Bone marrow (tissue), 2 donors: ENCODE measurements at places on chromosomes 3 and 15.

DNA sequence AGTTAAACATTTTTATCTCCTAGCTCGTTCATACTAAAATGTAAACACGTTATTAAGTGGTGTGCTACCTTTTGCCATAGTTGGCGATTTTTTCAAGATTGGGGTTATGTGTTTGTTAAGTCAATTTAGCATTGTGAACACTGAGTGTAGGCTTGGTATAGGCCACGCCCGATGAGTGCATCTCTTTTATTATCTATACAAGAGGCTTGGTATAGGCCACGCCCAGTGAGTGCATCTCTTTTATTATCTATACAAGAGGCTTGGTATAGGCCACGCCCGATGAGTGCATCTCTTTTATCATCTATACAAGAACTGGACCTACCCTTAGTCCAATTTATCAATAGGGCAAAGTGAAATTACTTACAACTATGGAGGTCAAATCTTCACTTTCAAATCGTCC is 70.4 kb downstream of the NIPA2 start:
- no peak for DNase-seq

DNA sequence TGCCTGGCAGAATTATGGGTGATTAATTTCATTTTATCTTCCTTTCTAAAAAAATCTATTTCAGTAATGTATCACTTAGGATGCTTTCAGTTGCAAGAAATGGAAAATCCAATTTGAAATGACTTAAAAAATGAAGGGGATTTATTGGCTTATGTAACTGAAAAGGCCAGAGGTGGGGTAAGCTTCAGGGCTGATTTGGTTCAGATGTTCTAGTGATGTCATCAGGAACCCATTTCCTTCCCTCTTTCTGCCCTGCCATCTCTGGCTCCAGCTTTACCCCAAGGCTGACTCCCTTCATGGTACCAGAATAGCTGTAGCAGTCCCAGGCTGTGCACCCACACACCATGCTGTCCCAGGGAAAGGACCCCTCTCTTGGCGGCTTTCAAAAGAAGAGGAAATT is 18.5 kb upstream of the REC114 start:
- no peak for DNase-seq

DNA sequence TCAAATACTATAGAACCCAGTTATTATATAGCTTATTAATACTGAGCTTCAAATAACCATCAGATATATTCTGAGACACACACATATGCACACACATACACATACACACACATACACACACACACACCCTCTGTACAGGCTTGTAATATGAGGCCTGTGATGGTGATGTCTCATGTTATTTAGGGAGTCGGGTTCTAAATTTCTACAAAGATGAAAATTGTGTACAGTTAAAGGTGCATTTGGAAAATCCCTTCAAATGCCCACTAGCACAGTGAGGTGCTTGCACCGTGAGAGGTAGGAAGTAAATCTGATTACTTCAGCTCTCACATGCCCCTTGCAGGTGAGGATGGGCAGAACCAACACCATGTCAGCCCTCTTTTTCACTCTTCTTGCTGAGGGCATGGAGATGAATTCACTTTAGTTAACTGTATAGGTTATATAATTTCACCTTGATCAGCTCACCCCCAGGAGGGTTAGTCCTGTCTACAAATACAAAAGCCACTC is 294.5 kb upstream of the PROK2 start:
- DNase-seq, result no peak

- DNase-seq, result no peak
Observed at GRCh38 chr3:42369304-42369703, 41.1 kb downstream of the LYZL4 start.

- DNase-seq, result no peak
Observed at GRCh38 chr15:92915766-92916435, 15.8 kb downstream of the CHD2 start.

DNA sequence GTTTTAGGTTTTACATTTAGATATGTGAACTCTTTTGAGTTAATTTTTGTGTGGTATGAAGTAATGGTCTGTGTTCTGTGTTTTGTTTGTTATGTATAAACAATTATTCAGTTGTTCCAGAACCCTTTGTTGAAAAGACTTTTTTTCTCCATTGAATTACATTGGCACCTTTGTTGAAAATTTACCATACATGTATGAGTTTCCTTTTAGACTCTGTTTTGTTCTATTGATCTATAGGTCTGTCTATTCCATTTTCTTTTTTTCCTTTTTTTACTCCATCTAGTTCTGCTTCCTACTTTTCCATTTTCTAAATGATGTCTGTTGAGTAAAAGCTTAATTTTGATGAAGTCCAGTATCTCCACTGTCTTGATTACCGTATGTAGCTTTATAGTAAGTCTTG is 31.4 kb downstream of the ARIH2 start:
- DNase-seq, result no peak

GRCh38 chr3:56691165-56692000 is 8.3 kb upstream of the TASOR start:
- DNase-seq, result no peak

GRCh38 chr15:46301291-46301690 is 666.5 kb downstream of the SQOR start:
- DNase-seq, result no peak

GRCh38 chr15:67941648-67942310 is 101.9 kb upstream of the RNU6-1 start:
- DNase-seq, result no peak

GRCh38 chr15:59376733-59377132 is 4.1 kb upstream of the MYO1E start:
- no peak for DNase-seq

GRCh38 chr3:168417016-168417415 is 321.3 kb upstream of the GOLIM4 start:
- no peak for DNase-seq

DNA sequence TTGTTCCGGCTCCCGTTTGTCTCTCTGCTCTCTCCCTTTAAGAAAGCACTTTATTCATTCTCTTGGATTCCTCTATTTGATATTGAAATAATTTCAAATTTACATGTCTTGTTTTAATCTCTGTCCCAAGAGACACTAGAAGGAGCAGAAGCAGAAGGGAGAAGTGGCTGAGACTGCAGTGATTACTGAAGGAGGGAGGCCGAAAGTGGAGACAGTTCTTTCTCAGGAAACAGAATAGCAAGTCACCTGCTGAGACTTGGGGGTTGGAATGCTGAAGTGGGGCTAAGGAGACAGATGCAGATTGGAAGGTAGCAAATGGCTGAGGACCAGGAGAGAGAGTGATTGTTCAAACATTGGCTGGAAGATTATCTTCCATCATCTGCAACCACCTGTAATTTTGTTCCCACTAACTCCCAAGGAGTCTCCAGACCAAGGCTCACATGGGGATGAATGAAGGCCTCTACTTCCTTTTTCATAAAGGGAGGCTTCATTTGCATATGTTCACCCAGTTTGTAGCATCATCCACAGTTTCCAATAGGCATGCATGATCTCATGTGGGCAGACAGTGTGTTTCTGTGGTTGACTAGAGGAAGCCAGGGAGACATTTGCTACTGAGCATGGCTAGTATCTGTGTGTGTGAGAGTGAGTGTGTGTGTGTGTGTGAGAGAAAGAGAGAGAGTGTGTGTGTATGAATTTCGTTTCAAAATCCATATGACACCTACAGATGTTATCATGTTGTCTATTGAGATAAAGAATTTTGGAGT is 24.0 kb downstream of the LTF start:
- no peak for DNase-seq

GRCh38 chr15:26069231-26069641 is 206.1 kb upstream of the ATP10A start:
- DNase-seq, result no peak

DNA sequence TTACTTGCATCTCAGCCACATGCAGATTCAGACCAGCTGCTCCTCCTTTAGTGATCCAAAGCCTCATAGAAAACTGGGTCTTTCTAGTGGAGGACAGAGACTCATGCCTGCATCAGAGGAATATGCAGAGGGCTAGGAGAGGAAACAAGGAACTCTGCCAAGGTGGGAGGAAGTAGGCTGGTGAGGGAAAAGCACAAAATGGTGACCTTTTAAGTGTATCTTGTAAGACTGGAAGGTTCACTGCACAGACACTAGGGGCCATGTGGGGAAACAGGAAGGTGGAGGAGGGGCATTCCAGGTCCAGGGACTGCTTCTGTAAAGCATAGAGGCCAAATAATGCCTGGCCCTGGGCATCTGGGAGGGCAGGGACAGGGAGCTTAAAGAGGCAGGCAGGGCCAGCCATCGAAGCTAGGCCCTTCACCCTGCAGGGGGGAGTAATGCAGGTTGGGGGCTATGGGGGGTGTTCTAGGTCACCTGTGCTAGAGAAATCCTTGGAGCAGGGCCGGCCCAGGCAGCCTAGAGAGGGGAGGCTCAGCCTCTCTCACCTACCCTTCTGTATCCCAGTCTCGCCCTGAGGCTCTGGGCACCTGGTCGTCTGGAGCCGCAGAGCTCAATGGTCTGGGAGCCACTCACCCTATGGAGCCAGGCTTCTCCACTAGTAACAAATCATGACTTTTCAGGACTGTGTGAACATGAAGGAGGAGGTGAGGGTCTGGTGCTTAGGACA is 117.7 kb downstream of the DNAJB8 start:
- no peak for DNase-seq

DNA sequence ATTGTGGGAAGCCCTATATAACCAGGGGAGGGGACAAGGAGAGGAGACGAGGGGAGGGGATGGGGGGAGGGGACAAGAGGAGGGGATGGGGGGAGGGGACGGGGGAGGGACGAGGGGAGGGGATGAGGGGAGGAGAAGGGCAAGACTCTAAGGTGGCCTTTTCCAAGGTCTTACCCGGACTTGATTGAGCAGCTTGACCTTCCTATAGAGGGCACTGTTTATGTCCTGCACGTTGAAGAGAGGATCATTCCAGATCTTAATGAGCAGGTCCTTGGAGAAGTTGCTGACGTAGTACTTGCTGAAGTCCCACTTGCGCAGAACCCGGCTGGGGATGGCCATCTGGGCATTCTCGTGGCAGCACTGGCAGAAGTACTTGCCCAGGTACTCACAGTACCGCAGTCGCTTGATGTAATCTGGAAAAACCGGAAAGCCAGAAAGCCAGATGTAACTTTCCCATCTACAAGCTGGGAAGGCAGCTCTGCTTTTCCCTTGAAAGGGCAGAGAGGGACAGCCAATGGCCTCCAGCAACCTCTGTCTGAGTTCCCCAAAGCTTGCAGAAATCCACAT is 55.7 kb downstream of the RUBCN start:
- DNase-seq, result no peak

- no peak for DNase-seq
Observed at GRCh38 chr15:83290236-83290635, 5.8 kb upstream of the BNC1 start.

DNA sequence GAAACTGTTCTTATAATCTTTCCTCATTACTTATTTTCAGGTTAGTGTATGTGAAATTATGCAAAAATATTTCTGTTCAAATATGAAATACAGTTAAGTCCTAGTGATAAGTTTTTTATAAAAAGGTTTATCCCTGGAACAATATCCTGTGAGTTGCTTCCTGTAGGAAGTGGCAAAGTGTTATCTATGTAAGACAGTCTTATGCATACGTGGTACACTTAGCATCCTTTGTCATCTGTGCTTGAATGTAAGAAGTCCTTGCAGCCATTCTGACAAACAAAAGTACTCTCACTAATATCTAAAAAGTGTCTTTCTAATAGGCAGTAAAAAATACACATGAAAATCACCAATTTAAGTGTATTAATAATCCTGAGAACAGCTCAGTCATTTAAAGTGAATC is 372.5 kb upstream of the BCHE start:
- DNase-seq, result no peak
